Stimulated activated CD4-positive, alpha-beta T cell treated with anti-CD3 and anti-CD28 coated beads, Interleukin-15, amount 100 ng/mL, for 24 hours (primary cell): ENCODE measurements at places on chromosomes 5 and 9.

GRCh38 chr5:93790401-93790800 lies 49.0 kb upstream of the POU5F2 start:
- DNase-seq = no peak

GRCh38 chr9:114400219-114400618 lies 12.4 kb upstream of the AKNA start:
- no peak for DNase-seq

DNA sequence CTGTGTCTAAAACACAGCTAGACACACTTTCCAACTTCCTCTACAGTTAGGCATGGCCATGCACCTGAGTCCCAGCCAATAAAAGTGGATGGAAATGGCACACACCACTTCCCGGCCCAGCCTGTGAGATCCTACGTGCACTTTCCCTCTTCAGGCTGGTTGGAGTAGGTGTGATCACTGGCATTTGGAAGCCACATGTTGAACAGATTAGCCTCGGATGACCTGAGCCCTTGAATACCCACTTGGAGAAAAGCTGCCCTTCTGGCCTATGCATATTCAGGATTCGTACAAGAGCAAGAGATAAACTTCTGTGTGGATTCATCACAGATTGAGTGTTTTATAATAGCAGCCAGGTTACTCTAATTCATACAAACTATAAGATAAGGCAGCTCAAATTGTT lies 359.0 kb upstream of the SLC30A5 start:
- no peak for DNase-seq

- no peak for DNase-seq
Observed at GRCh38 chr9:26809795-26810194, 82.8 kb downstream of the CAAP1 start.

- DNase-seq = no peak
Observed at GRCh38 chr5:12522116-12522515, 617.9 kb upstream of the CTNND2 start.

- DNase-seq = no peak
Observed at GRCh38 chr5:90308787-90309585, 100.6 kb downstream of the CETN3 start.

- no peak for DNase-seq
Observed at GRCh38 chr5:170470808-170471404, 32.9 kb upstream of the KCNIP1 start.

GRCh38 chr9:124392254-124392870 lies 22.9 kb downstream of the PSMB7 start:
- no peak for DNase-seq

DNA sequence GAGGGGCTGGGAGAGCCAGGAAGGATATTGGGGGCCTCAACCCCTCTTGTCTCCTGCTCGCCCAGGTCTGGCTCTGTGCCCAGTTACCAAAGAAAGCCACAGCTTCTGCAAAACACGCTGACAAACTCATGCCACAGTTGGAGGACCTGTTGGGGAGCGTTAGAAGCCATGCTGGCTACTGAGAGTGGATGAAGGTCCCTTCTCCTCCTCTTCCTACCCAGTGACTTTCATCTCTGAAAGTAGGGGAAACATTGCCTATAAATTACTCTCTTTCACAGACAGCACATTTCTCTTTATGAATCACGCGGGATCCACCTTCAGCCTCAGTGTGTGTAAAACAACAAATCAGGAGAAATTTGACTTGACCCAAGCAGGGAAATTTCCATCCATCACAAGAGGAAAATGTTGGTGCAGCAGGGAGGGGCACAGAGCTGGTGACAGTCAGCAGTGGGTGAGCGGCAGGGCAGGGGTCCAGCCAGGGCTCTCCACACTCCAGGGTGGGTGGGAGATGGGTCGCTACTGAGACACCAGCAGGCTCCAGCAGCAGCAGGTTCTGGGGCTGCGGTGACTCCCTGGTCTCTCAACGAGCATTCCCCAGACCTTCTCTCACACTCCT lies 181.9 kb downstream of the FGF18 start:
- DNase-seq = peak; percentile 56

GRCh38 chr9:118577121-118577520 lies 792.1 kb downstream of the BRINP1 start:
- DNase-seq = no peak

GRCh38 chr5:12315461-12315860 lies 411.2 kb upstream of the CTNND2 start:
- no peak for DNase-seq

GRCh38 chr5:22998362-22998761 lies 145.2 kb upstream of the CDH12 start:
- no peak for DNase-seq

DNA sequence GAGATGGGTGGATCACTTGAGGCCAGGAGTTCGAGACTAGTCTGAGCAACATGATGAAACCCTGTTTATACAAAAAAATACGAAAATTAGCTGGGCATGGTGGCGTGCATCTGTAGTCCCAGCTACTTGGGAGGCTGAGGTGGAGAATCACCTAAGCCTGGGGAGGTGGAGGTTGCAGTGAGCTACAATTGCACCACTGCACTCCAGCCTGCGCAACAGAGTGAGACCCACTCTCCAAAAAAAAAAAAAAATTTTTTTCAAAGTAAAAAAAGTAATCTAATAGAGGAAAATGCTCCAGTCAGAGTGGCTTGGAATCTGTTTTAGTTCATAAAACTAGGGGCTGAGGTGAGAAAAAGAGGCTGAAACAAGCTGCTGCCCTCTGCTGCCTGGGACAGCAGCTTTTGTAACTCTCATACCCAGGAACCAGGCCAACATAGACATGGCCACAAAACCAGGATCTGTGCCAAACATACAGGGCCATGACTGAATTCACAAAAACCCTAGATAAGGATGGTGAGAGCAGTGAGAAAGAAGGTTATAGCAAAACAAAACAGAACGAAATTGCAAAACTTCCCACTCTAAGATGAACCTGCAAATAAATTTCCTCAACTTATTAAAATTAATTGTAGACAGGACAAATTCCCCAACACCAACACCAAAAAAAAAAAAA lies 13.1 kb upstream of the DCAF12 start:
- DNase-seq = no peak
